ENCODE measurements at places on chromosomes 13 and 19. TPM values are rescaled to one million over a fixed set of nuclear protein-coding genes. Genes with fewer than 3 reads are reported as not detected.

- no peak for DNase-seq
Measured at GRCh38 chr13:33958964-33959363, 141.0 kb downstream of the RFC3 start.

GRCh38 chr13:85582890-85583289 lies 216.3 kb downstream of the SLITRK6 start:
- DNase-seq: no peak

DNA sequence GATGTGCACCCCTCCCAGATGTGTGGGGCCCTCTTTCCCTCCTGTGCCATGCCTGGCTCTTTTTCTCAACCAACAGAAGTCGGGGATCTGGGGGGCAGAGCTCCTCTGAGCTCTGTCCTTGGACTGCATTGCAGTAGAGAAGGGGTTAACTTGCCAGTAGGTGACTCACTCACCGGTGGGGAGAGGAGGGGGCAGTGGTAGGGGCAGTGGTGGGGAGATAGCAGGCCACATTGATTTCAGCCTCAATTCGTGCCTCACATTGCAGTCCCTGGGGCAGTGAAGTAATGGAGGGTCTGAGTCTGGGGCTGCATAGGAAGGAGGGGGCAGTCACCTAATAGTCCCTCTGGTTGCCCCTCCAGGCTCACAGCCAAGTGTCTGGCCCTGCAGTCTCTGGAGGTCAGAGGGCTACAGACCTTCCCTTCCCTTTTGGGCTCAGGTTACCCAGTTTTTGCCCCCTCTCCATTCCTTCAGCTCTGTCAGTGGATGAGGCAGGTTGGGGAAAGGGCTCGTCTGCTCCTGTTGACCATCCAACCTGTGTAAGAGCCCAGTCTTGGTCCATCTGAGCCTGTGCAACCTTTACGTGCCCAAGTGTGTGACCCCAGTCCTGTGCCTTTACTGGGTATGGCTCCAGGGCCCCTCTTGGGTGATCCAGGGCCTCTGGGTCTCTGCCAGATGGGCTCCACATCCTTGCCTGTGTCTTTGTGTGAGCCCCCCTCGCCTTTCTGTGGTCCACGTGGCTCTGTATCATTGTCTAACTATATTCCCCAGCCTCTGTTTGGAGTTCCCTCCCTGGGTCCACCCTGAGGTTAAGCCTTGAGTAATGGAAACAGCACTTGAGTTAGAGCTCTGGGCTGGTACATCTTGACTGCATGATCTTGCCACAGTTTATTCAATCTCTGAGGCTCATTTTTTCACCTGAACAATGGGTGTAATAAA lies 13.0 kb downstream of the CIC start:
- DNase-seq: peak; percentile 43

DNA sequence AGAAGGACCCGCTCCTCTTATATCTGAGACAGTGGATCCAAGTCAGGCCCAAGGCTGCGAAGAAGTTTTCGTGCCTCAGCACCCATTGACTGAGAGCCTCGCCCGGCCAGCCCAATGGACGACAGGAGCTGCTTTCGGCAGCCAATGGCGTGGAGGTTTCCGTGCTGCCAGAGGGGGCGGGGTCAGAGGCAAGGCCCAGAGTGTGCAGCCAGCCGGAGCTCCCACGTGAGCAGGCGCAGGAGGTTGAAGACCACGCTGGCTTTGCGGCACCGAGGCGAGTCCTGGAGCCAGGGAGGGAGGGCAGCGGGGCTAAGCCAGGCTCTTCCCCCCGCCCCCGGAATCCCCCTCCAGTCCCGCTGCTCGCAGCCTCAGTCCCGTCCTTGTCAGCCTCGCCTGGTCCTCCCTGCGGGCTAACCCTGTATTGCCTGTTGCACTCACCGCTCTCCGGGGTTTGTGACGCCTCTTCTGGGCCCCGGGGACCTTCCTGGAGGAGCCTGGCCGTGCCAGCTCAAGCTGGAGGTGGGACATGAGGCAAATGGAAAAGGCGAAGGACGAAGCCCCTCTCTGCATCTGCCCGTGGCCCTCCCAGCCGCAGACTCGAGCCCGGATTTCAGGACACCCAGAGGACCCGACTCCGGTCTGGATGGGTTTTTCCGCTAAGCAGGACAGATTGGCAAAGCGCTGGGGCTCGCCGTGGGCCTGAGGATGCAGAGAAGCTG lies 1.5 kb downstream of the IFNL4 start:
- no peak for DNase-seq

DNA sequence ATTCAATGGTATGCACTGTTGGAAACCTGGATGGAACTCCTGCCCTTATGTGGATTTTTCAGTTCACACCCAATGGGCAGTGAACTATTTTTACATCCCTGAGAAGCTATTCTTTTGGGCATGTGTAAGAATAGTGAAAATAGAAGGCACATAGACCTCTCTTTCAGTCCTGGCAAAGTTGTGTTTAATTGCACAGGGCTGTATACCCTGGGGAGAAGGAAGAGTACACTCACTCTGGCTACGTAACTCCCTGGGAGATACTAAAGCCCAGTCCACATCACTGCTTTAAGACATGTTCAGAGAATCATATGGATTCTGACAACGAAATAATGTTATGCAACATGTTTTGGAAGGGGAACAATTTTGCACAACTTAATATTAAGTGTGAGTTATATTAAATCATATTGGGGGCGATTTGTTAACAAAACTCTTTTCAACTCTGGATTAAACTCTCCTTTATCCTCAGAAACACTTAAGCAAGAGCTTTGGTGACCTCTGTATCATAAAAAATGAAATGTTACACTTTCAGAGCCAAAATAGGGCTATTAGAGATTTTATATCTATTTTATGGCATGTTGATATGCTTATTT lies 166.1 kb downstream of the DCT start:
- no peak for DNase-seq

- DNase-seq: no peak
Measured at GRCh38 chr13:46546084-46546768, 6.7 kb upstream of the LRCH1 start.

GRCh38 chr19:46471116-46471733 lies at the start of gene PNMA8A:
TSS of gene PNMA8A (minus strand) at chr19:46471563. CDS start at chr19:46471035, 528 bp downstream.
- peak; percentile 57 for DNase-seq

DNA sequence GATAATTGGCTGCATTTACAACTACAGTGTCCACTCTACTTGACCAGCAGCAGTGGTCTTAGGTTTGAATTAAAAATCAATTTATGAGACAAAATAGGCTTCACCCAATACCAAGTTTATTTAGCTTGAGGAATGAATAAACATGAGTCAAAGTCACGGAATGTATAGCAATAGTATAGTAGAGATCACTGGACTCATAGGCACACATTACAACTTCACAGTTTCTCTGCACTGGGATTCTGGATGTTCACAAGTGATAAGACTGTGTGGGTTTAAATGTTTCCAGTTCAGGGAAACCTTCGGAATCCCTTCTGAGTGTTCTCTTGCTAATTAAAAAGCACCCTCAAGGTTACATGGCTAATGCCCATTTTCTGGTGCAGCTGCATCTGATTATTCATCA lies 1064.9 kb downstream of the SLITRK5 start:
- DNase-seq: no peak

DNA sequence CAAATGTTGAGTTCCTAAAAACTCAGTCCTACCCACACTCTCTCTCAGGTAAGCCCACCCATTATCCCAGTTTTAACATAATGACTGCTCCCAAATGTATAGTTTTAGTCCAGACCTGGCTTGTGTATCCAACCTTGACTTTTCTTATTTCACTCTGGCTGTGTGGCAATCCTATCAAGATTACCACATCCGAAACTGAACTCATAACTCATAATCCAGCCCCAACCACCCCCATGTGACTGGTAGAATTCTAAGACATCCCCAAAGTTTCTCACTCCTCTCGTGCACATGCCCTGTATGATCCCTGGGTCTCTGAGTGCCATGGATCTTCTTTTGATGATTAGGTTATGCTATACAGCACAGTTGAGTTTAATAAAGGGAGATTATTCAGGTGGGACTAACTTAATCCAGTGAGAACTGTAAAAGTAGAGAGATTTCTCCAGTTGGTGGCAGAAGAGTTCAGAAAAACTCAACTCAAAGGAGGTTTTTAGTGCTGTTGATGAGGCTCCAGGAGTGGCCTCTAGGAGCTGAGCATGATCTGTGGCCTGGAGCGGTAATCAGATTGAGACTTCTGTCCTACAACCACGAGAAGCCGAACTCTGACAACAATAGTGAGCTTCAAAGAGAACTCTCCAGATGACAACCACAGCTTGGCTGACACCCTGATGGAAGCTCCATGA lies 413.4 kb downstream of the ZNF536 start:
- DNase-seq: no peak

DNA sequence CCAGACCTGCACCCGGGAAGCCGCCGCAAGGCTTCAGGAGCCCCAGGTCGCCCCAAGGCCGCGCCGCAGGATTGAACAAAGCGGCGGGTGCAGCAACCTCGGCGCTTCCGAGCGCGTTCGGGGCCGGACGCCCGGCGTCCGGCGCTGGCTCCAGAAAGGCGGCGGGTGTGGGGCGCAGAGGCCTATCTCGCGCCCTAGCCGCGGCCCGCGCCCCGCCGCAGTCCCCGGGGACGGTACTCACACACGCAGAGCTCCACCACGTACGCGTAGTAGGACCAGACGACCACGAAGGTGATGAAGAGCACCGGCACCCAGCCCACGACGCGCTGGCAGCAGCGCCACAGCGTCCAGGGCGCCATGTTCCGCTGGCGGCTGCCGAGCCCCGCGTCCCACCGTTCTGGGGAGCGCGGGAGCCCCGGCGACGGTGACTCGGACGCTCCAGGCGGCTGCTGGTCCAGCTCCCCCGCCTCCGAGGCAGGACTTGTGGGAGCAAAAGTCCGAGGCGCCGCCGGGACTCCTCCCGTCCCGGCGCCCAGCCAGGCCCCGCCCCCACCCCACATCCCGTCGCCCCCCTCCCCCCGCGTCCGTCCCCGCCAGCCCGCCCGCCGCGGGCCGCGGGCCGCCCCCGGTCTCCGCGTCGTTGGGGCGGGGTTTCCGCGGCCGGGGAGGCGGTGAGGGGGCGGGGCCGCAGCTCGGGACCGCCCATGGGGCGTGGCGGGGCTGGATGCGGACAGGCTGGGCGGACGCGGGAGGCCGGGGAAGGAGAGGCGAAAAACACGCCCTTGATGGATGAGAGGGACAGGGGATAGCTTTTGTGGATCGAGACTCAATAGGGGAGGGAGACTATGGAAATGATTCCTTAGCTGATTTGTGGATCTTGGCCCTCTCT lies at the start of gene ZDHHC20:
ZDHHC20 (minus strand) TSS at position 491 of the 889 bp plus-strand sequence; CDS start at position 359, 132 bp downstream.
- DNase-seq: peak; percentile 75

DNA sequence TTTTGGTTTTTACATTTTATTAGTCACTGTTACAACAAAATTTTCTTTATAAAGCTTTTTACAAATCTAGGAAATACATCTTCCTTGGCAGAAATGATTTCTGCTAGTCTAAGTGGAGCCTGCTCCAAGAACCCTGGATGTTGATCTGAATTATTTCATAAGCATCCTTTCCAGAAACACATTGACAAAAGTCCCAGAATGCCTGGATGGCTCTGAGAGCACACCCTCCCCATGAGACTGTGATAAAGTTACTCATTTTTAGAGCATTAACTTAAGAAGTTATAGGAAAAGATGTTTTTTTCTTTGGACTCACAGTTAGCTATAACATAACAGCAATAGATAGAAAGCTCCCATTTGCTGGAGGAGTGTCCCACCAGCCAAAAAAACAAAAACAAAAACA lies 559.6 kb upstream of the SPRY2 start:
- DNase-seq: no peak

DNA sequence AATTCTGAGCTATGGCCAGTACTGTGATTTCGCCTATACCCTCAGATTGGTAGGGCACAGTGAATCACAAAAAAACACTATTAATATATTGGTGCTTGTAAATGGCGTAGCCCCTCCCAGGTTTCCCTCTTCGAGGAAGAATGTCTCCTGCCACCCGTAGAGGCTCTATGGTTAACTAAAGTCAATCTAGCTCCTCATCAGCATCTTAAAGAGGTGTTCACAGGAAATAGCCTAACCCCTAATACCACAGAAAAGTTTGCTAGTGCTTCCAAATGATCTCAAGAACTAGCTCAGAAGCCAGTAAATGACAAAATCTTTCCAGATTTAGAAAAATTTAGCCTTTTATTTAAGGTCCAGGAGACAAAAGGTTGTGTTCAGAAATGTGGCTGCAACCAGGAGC lies 56.3 kb upstream of the DCT start:
- DNase-seq: no peak

- no peak for DNase-seq
Measured at GRCh38 chr19:2371656-2372055, 11.6 kb downstream of the TMPRSS9 start.

DNA sequence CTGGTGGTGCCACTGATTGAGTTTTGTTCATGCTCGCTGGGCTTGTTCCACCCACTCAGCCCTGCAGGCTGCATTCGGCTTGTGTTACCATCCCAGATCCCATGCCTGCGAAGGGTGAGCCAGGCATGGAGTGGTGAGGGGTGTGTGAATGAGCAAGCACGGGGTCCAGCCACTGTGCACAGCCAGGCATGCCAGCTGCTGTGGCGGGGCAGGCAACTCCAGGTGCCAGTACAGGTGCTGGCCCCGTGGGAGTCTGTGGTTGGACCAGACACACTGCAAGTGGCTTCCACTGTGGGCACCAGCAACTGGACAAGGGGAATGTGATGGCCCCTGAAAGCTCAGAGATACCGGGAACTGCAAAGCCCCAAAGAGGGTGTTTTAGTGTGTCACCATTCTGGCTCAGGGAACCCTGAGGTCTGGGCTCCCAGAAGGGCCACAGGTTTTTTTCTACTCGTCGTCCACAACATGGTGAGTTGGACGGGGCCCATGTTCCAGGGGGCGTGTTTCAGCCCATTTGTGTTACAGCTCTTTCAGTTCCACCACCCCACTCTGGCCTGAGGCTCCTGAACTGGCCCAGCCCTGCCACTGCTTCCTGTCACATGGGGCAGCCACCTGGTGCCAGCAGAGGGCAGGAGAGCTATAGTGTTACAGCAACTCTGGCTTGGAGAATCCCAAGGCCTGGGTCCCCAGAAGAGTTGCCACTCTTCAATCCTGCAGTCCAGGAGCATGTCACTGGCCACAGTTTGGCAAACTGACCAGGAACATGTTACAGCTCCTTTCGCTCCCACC lies 217.0 kb upstream of the OBI1 start:
- DNase-seq: no peak

GRCh38 chr19:11422163-11423065 lies 3.3 kb upstream of the RGL3 start:
- DNase-seq: peak; percentile 60

DNA sequence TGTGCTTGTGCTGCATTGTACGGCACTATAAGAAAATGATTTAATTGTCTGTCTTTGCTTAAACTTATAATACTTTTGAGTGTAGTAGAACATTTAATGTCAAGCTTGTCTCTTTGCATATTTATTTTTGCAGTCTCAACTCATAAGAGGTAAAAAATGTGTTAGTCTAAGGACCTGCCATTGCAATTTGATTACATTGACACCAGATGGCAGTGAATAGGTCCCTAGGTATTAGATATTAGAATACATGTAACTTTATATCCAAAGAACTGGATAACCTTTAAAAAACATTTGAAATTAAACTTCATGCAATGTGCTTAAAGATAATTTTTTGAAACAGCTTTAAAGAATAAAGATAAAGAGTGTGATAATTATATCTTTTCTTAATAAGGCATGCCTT lies 1421.3 kb downstream of the OLFM4 start:
- no peak for DNase-seq

Gene ZSCAN5C
- not detected for polyA plus RNA-seq

Gene RNF17
- polyA plus RNA-seq: not detected

Gene MAST1
- 2.2 TPM for polyA plus RNA-seq

Gene JAK3
- 0.40 TPM for polyA plus RNA-seq

Gene TEX101
- polyA plus RNA-seq: not detected

Gene SIGLEC11
- not detected for polyA plus RNA-seq

Gene DIRAS1
- polyA plus RNA-seq: 4.3 TPM

Gene CFAP97D2
- polyA plus RNA-seq: not detected

Gene PGLYRP2
- not detected for polyA plus RNA-seq

Gene ELSPBP1
- not detected for polyA plus RNA-seq

Gene SPRED3
- 3.6 TPM for polyA plus RNA-seq

Gene ZNF473
- 6.9 TPM for polyA plus RNA-seq

Gene SEMA6B
- 9.0 TPM for polyA plus RNA-seq

Gene RFX2
- polyA plus RNA-seq: 4.3 TPM

Measured in A549 (cell line).